ENCODE measurements at places on chromosomes 1 and 21. TPM values are rescaled to one million over a fixed set of nuclear protein-coding genes. Genes with fewer than 3 reads are reported as not detected.

The RIMS3 gene
- total RNA-seq = 0.52 TPM

The LCE6A gene
- total RNA-seq = not detected

The CD46 gene
- 53.8 TPM for total RNA-seq

The OR10J5 gene
- total RNA-seq = not detected

The PCP4 gene
- total RNA-seq = not detected

The LCA5L gene
- total RNA-seq = 0.52 TPM

The SPATA17 gene
- 0.52 TPM for total RNA-seq

The HIVEP3 gene
- total RNA-seq = 0.52 TPM

The FAM72B gene
- total RNA-seq = 1.0 TPM

The ST6GALNAC5 gene
- 2.1 TPM for total RNA-seq

The TSPAN1 gene
- not detected for total RNA-seq

The SLC35D1 gene
- total RNA-seq = 7.8 TPM

The SV2A gene
- 2.1 TPM for total RNA-seq

The CFHR3 gene
- total RNA-seq = 1.0 TPM

The OTUD3 gene
- total RNA-seq = 4.2 TPM

The SLC5A9 gene
- total RNA-seq = not detected
